ENCODE measurements at places on chromosomes 11 and 22.

DNA sequence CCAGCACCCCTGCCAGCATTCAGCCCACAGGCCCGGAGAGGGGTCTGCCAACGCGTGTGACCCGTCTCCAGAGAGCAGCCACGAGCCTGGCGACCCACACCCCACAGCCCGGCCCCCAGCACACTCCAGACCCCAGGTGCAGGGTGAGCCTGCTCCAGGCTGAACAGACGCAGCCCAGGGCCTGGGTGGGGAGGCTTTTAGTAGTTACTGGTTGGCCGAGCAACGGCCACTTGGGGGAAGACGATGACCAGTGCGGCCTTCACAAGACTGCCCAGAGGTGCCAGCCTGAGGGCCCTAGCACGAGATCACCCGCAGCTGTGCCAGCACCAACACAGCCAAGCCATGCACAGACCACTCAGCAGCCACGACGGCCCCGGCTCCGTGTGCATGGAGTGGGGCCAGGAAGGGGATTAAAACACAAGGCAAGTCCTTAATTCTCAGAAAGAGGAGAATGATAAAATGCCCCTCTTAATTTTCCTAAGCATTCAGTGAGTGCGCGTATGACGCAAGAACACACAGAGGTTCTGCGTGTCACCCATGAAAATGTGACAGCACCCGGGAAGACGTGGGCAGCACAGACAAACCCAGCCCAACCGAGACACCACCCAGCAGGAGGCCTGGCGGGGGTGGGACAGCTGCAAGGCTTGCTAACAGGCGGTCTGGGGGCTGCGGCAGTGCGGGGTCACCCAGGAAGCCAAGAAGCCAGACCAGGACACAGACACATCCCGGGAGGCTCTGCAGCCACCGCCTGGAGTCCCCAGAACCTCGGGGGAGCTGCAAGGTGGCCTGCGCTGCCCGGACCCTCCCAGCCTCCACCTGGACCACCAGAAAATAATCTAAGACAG is 47.6 kb downstream of the BRD1 start:
- no peak for DNase-seq

- DNase-seq, result no peak
Observed at GRCh38 chr11:27329867-27330632, 33.0 kb downstream of the CCDC34 start.

DNA sequence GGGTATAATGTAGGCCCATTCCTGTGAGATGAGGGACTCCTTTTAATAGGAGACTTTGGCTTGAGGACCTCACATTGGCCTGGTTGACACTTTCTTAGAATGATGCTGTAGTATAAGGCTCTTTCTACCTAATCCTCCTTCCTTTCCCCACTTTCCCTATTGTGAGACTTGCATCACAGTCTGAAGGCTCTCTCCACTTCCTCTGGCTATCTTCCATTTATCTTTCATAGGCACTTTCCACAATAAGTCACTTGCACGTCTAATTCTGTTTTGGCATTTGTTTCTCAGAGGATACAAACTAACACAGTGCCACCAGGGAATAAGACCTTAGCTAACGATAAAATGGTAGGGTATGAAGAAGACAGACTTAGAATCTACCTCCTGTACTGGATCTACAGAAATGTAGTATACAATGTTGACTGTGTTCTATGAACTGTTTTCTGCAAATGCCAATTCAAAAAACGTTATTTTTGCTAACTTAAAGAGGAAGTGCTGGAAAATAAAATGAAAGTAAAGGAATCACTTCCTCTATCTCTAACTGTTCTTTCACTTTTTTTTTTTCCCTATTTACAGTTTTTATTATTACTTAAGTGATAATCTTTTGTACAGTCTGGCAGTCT is 17.9 kb upstream of the PDE3B start:
- no peak for DNase-seq

GRCh38 chr11:83523676-83524075 is 237.5 kb upstream of the CCDC90B start:
- DNase-seq, result no peak

- no peak for DNase-seq
Observed at GRCh38 chr11:96960926-96961325, 571.1 kb downstream of the JRKL start.

DNA sequence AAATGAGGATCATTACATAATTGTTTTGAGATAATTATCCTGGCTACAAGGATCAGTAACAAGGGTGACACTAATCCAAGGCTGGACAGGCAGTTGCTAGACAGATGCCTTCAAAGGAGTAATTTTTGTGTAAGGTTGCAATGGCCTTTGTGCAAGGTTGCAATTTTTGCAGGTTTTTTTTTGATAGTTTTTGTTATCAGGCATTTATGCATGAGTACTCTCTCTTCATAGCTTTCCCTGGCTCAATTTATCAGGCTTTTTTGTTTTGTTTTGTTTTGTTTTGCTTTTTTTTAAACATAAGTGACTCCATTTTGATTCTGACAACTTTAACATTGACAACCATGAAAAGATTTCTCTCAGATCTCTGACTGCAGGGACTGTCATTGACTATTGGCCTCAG is 110.2 kb downstream of the SWAP70 start:
- no peak for DNase-seq

DNA sequence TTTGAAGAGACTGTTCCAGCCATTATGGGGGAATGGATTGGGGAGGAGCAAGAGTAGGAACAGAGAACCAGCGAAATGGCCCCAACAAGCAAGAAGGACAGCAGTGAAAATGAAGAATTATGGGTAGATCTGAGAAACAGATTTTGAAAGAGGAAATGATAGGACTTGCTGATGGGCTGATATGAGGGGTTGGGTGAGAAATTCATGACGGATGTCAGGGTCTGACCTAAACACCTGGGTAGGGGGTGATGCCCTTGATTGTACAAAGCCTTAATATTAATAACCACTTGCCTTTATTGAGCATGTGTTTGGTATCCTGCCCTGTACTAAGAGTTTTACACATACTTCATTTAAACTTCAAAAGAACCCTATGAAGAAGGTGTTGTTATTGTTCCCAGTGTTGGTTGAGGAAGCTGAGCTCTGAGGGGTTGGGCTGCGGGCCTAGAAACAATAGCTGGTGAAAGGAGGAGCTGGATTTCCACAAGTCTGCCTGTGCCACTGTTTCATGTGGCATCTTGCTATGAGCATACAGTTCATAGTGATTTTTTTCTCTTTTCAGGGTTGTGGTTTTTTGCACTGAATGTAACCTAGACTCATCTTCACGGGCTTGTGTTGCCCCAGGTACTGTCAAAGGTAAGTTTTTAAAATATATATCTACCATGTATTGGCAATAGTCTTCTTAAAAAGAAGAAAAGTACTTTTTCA is 61.1 kb upstream of the TNRC6B start:
- DNase-seq, result no peak

- DNase-seq, result no peak
Observed at GRCh38 chr11:27028561-27028965, 12.1 kb upstream of the BBOX1 start.

- no peak for DNase-seq
Observed at GRCh38 chr11:27497284-27497866, 9.2 kb downstream of the LIN7C start.

GRCh38 chr11:2860636-2861035 is 24.9 kb downstream of the CDKN1C start:
- DNase-seq, result no peak

- peak; percentile 80 for DNase-seq
Observed at GRCh38 chr11:57568330-57568766, 876 bp upstream of the UBE2L6 start.

GRCh38 chr11:61645179-61645868 is 34.9 kb upstream of the DAGLA start:
- no peak for DNase-seq

DNA sequence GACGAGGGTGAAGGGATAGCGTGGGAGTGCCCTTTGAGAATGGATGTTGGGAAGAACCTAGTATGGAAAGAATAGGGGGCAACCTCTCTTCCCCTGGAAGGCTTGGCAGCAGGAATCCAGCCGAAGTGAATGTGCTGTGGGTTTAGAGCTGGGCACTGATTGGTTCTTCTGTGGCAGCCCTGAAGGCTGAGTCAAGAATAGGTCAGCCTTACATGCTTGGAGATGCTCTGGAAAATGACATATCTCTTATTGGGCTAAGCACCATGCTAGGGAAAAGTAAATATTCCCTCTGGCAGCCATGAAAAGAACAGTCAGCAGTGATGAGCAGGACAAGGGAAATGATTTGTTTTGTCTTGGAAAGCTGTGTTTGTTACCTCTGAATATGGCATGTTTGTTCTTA is 149.5 kb downstream of the COMMD9 start:
- no peak for DNase-seq

DNA sequence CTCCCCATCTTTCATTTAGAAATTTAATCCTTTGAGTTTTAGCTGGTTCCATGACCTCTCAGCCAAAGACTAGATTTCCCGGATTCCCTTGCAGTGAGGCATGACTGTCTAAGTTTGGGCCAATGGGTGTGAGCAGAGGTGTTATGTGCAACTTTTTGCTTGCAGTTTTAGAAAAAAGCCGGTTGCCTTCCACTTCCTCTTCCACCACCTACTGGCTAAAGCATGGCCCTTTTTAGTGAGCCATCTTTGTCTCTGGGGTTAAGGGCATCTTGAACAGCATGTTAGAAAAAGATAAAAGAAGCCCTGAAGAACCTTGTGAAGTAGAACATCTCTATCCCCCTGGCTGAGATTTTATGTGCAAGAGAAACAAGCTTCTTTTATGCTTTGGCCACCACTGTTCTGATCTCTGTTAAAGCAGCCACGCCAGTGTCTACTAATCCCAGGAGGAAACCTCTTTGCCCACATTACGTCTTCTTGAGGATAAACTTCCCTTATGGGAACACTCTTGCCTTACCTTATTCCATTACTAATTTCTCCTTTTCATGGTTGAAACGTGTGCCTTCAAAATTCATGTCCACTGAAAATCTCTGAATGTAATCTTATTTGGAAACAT is 279.9 kb downstream of the TENM4 start:
- no peak for DNase-seq

- DNase-seq, result no peak
Observed at GRCh38 chr11:126929179-126930061, 71.2 kb downstream of the KIRREL3 start.

- no peak for DNase-seq
Observed at GRCh38 chr11:78269806-78270205, 81.1 kb downstream of the USP35 start.

- no peak for DNase-seq
Observed at GRCh38 chr11:1206391-1207271, 16.2 kb upstream of the MUC5B start.

DNA sequence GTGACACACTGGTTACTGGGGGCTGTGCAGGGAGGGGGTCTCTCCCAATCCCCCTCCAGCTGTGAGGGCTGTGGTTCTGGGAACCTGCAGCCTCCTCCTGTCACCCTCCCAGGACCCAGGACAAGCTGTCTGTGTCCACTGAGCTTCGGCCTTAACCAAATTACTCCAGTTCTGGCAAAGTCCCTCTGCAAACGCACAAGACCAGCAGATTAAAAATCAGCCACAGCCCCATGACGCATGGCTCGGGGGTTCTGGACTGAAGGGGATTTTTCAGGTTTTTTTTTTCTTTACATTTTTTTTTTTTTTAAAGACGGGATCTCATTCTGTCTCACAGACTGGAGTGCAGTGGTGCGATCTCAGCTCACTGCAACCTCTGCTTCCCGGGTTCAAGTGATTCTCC is 32.2 kb upstream of the A4GALT start:
- no peak for DNase-seq

Measured in stimulated activated CD4-positive, alpha-beta T cell treated with anti-CD3 and anti-CD28 coated beads, TNF-alpha, amount 100 ng/mL, for 4 hours (primary cell).